ENCODE measurements at places on chromosomes 11 and 22.

- DNase-seq = no peak
Measured at GRCh38 chr22:24118689-24119384, 62.5 kb upstream of the SUSD2 start.

- no peak for DNase-seq
Measured at GRCh38 chr11:2837096-2837601, 48.4 kb downstream of the CDKN1C start.

GRCh38 chr11:74980634-74981033 is 8.1 kb upstream of the NEU3 start:
- no peak for DNase-seq

DNA sequence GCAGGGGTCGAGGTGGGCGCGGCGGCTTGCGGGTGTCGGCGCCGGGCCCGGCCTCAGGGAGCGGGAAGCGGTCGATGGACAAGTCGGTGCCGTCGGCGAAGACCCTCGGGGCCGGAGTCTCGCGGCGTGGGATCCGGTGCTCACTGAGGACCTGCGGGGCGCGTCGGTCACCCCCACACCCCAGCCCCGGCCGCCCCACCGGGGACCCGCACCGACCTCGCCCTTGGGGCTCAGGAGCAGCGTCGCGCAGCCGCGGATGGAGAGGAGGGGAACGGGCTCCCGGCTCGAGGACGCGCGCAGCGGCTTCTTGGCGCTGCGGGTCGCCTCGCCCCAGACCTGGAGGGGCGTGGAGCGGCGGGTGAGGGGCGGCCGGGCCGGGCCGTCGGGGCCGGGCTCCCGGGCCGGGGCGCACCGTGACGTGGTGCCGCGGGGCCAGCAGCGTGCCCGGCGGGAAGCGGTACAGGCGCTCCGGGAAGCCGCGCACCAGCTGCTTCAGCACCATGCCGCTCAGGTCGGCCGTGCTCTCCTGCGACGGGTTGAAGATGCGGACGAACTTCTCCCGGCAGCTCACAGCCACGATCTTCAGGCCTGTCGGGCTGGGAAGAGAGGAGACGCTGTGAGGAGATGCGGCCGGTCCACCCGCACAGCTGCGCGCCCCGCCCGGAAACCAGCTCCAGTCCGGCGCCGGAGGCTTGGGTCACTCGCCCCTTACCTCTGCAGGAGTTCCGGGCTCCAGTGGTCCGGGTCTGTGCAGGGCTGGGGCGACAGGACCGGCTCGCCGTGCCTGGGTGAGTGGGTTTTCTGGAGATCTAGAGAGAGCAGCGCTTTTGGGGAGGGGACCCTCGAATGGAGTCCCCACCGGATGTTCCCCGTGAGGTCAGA is 4.5 kb downstream of the LMNTD2 start:
- DNase-seq = no peak

DNA sequence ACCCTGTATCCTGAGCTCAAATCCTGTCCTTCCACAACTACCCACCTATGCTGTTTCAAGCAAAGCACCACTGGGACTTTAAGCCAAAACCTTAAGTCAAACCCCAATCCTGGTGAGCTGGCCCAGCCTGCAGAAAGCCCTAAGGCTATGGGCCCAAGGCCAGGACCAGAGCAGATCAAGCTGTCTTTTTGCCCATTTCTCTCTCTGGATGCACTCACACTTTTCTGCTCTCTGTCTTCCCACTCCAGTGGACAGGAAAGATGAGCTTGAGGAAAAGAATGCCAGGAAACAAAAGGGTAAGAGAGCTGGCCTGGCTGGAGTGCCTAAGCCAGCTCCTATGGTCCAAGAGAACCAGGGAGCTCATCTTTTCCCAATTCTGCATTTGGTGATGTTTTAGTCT is 284.3 kb upstream of the ISX start:
- DNase-seq = no peak

GRCh38 chr11:68488623-68489022 is 28.1 kb downstream of the PPP6R3 start:
- no peak for DNase-seq

GRCh38 chr11:46902694-46903093 is 15.7 kb downstream of the LRP4 start:
- no peak for DNase-seq

GRCh38 chr11:134947556-134947955 is 535.5 kb upstream of the B3GAT1 start:
- DNase-seq = no peak

- no peak for DNase-seq
Measured at GRCh38 chr11:128868841-128869671, 2.0 kb upstream of the KCNJ1 start.

DNA sequence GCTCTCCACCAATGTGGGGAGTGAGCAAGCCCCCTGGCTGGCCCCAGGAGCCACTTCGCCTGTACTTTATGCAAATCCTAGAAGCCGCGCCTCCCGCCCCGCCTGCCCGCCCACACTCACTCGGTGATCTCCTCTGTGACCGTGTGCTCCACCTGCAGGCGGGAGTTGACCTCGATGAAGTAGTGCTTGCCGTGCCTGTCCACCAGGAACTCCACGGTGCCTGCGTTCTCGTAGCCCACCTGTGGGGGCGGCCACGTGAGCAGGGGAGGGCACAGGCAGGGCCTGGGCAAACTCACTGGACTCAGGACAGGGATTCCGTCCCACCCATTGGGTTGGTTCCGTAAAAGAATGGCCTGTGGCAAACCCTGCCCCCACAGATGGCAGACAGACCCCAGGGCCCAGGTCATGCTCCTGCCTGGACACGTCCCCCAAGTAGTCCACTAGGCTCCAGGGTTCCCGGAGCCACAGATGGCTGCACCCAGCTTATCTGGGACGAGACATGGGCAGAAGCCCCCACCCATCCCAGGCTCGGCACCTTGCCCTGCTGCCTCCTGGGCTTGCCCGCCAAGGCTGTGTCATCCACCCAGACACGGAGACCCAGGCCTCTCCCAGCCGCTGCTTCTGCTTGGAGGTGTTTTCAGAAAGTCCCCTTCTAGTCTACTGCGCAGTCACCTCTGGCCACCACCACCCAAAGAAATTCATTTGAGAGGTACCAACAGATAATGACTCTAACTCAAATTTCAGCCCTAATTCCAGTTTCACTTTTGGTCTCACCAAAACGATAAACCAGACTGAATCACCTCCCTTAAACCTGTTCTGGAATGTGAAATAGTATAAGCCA is 12.1 kb downstream of the LRFN4 start:
- peak; percentile 80 for DNase-seq

DNA sequence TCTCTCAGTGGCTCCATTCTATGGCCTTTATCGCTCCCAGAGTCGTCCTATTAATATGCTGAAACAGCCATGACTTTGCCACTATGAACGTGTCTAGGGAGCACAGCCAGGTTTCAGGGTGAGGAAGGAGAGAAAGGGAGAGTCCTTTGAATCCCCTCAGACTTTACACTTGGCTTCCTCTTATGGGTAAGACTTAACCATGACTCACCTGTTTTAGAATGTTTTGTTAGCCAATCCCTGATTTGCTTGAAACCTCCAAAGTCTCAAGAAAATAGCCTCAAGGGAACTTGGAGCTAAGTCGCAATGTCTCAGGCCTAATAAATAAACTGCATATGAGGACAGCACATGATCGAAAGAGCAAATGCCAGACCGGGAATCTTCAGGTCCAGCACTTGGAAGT is 131.2 kb upstream of the RCN1 start:
- no peak for DNase-seq

DNA sequence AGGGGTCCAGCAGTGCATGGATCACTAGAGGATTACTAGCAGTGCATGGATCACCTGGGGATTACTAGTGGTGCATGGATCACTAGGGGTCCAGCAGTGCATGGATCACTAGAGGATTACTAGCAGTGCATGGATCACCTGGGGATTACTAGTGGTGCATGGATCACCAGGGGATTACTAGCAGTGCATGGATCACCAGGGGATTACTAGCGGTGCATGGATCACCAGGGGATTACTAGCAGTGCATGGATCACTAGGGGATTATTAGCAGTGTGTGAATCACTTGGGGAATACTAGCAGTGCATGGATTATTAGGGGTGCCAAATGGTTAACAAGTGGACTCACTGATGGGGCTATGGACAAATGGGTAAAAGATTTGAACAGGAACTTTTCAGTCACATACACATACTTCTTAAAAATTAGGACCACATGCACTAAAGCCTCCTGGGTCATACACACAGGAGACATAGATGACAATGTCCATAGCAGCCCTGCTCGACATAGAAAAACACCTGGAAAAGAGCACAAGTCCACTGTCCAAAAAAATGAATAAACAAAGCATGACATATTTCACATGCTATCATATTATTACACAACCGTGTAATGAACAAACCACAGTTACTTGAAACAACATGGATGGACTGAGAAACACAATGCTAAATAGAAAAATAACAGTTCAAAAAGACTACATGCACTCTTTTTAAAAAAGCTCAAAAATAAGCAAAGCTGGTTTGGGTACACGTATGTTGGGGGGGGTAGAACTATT is 109.8 kb downstream of the CD44 start:
- no peak for DNase-seq

- peak; percentile 69 for DNase-seq
Measured at GRCh38 chr22:22201185-22201929, 43.2 kb upstream of the VPREB1 start.

Data from activated CD4-positive, alpha-beta T cell treated with anti-CD3 and anti-CD28 coated beads, Interleukin-2, amount 50 U/mL, for 1 hour (primary cell).